ENCODE measurements at places on chromosomes 3 and 15. TPM values are rescaled to one million over a fixed set of nuclear protein-coding genes. Genes with fewer than 3 reads are reported as not detected.

GRCh38 chr3:142433110-142433509 is 14.7 kb downstream of the XRN1 start:
- DNase-seq: no peak

DNA sequence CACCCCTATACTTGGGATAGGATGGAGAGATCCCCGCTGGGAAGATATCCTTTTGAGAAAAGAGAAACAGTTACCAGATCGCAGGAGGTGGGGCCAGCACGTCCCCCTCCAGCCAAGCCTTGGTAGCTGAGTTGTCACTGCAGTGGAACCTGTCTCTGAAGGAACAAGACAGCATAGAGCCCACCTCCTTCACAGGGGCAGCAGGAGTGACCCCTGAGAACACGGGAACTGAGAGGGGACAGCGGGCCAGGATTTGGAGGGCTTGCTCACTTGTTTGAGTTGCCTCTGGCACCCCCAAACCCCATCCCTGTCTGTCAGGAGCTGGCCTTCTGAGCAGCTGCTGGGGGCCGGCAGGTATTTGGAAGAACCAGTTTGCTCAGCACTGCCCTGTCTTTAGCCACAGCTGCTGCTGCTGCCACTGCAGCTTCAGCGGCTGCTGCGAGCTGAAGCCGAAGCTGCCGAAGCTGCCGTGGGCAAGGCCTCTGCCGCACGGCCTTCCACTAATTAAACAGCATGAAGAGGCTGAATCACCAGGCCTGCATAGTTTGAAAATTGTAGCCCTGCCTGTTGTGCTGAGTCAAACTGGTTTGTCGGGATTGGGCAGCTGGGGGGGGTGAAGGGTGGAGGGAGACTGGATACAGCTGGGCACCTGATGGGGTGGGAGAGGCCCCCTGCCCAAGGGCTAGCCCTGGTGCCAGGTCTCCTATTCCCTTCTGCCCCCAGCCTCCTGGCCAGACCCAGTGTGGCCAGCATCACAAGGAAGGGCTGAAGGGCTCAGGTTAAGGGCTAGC is 4.0 kb downstream of the EPHB3 start:
- no peak for DNase-seq

GRCh38 chr15:56929399-56929798 is 11.0 kb downstream of the TCF12 start:
- no peak for DNase-seq

GRCh38 chr3:194298331-194299227 is 52.5 kb downstream of the CPN2 start:
- no peak for DNase-seq

GRCh38 chr3:132561003-132561402 is 36.1 kb upstream of the ACKR4 start:
- no peak for DNase-seq

The TRIM42 gene
- polyA plus RNA-seq: not detected

DNA sequence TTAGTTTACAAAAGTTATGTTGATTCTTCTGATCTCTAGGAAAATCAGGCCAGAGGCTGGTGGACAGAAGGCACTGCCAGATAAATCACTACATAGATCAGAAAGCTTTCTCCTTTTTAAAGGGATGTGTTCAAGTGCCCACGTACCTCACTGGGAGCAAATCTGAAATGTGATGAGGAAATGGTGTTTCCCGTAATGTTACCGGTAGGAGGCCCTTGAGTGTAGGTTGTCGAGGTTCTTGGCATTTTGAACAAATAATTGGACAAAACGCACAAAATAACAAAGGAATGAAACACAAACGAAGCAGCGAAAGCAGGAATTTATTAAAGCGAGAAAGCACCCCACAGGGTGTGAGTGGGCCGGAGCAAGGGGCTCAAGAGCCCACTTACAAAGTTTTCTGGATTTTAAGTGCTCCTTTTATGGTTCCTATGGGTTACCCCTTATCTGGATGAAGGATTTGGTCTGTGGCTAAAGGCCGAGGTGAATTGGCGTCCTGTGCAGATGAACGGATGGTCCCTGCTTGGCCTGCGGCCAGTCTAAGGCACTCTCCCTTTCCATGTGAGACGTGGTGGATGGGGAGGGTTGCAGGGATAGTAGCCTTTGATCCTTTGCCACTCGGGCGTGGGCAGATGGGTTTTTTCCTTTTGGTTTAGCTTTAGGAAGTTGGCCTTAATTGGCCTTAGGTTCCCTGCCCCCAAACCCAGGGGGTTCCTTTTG is 1.0 kb downstream of the SNX1 start:
- no peak for DNase-seq

DNA sequence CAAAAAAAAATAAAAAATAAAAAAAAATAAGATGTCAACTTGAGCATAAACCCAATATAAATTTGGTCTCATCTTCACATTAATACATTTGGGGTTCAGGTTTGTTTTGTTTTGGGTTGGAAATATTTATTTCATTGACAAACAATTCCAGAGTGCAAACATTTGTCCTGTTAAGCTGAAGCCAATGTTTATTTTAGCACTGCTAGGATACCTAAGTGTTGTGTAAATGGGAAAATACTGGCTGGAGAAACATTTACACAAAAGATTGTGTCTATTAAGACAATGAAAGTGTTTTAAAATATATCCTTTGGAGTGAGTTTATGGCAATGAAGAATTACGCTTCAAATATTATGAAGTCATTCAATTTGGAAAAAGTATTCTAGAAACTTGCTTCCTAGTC is 91.1 kb downstream of the MEIS2 start:
- DNase-seq: no peak

GRCh38 chr15:78448441-78449219 is 10.6 kb downstream of the IREB2 start:
- no peak for DNase-seq

The HRH1 gene
- 5.9 TPM for polyA plus RNA-seq

GRCh38 chr3:127158614-127159229 is 34.2 kb upstream of the PRR23E start:
- peak; percentile 11 for DNase-seq

The CRYGS gene
- 10.7 TPM for polyA plus RNA-seq

GRCh38 chr3:146092230-146092629 is 68.8 kb downstream of the PLOD2 start:
- DNase-seq: no peak

DNA sequence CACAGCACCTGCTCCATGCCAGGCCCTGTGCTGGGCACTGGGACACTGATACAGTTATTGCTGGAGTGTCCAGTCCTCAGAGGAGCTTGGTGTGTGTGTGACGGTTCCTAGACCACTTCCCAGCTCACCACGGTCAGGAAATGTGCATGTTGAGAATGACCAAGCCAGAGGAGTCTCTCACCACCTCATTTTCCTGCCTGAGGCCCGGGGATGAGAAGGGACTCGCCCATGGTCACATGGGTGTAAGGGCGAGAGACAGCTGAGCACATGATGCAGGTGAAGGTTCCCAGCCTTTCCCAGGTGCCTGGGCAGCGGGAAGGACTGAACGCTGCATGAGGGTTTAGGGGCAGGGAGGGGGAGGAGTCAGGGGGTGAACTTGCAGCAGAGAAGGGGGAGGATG is 180.9 kb upstream of the TLE3 start:
- no peak for DNase-seq

DNA sequence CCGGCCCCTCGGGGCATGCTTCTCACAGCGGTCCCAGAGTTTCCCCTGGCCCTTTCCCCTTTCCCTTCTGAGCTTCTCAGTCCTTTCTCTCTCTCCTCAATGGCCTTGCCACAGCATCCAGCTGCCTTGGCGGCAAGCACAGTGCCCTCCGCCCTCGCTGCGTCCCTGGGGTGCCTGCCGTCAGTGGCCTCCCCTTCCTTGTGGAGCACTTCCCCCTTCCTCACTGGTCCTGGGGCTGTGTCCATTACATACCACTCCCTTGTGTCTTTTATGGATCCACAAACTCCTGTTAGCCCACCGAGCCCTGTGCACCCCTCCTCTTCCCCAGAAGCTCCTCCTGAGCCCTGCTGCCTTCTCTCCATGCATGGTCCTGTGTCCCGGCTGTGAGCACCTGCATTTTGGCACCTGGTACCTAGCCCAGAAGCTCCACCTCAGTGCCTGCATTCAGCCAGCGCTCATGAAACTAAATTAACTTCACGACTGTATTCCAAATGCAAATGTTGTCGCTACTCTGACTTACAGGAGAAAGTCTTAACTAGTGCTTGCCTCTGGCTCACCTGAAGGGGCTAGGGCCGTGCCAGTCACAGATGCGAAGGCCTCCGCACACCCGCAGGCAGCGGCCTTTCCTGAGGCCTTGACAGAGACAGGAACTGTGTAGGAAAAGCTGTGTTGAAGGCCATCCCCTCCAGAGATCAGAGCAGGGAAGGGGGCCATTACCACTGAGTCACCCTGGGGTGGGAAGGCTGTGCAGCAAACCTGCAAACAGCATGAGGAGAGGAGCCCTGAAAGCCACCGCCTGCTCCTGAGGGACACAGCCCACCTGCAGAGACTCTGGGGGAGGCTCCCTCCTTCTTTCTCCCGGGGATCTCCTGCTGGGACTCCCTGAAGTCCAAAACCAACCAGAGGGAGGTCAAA is 19.1 kb upstream of the KLF13 start:
- no peak for DNase-seq

- no peak for DNase-seq
These were observed 230.0 kb downstream of the KLF13 start for GRCh38 chr15:31556494-31557150.

DNA sequence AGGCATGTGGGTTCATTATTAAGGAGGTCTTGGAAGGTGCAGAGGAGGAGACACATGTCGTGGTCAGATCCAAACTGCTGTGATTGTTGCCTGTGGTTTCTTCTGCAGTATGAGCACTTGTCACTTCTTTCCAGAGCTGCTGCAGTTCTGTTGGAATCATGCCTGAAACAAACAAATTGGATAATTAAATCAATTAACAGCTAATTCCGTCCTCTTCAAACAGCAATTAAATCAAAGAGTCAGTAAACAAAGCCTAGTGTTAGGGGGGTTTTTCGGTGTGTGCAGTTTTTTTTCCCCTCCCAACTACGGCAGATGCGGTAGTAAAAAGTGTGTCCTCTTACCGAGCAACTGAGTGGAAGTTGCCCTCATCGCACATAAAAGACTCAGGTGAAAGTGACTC is 542.2 kb downstream of the FOXP1 start:
- DNase-seq: no peak

The PPM1L gene
- 5.0 TPM for polyA plus RNA-seq

DNA sequence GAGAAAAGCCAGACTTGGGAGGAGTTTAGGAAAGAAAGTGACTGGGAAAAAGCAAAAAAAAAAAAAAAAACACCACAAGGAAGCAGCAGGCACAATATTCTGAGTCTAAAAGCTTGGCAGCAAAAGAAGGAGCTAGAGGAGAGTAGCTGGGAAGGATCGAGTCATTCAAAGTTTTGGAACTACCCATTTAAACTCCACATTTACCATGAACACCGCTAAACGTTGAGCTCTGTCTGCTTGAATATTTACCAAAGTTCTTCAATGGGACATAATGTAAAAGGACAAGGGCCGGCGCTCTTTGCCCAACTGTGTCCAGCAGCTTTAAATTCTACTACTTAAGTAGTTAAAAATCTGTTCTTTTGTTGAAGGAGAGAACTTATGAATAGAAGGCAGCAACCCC is 481.9 kb downstream of the FOXP1 start:
- DNase-seq: no peak

The ZNF662 gene
- polyA plus RNA-seq: 44.7 TPM

Measured in right lung (tissue), 10 donors.